ENCODE measurements at places on chromosomes 3 and 15.

DNA sequence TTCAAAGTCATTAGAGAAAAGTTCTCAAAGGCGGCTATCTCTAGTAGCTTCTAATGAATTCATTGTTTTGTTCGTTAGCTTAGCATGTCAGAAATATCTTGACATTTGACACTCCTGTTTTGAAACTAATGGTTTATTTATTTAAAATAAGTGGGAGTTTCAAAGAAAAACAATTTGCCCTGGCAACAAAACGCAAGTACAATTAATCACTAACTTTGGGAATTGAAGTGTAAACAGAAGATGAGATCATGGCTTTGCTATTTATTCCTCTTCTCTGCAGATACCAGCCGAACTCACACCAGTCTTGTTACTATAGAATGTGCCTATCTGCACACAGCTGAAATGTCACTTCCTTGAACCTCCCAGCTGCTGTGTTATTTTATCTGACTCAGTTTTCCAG lies 27.5 kb downstream of the MASP1 start:
- no peak for DNase-seq

GRCh38 chr3:128263118-128263517 lies 109.8 kb downstream of the EEFSEC start:
- no peak for DNase-seq

DNA sequence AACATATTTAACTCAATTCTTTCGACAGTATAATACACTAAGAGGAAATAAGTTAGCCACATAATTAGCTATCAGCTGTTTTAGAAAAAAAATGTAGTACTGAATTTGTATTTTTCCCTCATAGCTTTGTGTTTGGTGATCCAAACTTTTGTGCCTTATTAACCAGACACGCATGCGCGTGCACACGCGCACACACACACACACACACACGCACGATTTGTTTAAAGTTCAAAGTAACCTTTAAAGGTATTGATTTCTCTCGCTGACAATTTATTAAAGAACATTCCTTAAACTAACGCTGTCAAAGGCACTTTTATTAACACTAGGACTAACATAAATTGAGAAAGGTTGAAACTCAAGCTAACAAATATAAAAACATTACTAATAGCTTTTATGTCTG lies 198.9 kb downstream of the ROBO1 start:
- no peak for DNase-seq

DNA sequence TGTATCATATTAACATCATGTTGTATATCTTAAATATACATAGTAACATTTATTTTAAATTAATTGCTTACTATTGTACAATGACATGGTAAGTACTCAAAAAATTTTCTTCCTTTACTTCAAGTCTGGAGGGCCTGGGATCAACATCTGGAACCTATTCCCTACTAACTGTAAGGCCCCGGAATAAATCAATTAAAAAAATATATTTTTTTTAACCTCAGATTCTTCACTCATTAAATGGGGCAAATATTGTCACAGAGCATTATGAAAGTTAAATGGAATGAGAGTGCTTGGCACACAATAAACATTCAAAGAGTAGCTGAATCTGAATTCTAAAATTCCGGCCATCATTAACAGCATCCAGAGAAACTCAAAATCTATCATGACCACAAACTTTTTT lies 16.5 kb downstream of the GSK3B start:
- no peak for DNase-seq
